ENCODE measurements at places on chromosomes 7 and 10. TPM values are rescaled to one million over a fixed set of nuclear protein-coding genes. Genes with fewer than 3 reads are reported as not detected.

The CFTR gene
- 7.3 TPM for total RNA-seq

The CDC14C gene
- total RNA-seq: not detected

DNA sequence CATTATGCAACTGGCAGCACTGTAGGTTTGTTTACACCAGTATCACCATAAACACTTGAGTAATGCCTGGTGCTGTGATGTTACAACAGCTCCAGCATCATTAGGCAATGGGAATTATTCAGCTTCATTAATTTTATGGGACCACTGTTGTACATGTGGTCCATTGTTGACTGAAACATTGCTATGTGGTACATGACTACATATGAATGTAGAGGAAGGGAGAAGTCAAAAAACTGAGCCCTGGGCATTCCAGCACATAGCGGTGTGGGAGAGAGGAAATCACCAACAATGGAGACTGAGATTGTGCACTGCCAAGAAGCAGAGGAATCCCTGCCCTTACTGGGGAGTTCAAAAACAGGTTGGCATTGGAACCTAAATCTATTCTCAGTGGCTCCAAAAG lies 89.0 kb downstream of the TRIM24 start:
- DNase-seq: no peak

- DNase-seq: no peak
Measured at GRCh38 chr7:123789817-123790216, 41.0 kb upstream of the WASL start.

- DNase-seq: no peak
Measured at GRCh38 chr7:48759431-48760080, 164.8 kb upstream of the CDC14C start.

DNA sequence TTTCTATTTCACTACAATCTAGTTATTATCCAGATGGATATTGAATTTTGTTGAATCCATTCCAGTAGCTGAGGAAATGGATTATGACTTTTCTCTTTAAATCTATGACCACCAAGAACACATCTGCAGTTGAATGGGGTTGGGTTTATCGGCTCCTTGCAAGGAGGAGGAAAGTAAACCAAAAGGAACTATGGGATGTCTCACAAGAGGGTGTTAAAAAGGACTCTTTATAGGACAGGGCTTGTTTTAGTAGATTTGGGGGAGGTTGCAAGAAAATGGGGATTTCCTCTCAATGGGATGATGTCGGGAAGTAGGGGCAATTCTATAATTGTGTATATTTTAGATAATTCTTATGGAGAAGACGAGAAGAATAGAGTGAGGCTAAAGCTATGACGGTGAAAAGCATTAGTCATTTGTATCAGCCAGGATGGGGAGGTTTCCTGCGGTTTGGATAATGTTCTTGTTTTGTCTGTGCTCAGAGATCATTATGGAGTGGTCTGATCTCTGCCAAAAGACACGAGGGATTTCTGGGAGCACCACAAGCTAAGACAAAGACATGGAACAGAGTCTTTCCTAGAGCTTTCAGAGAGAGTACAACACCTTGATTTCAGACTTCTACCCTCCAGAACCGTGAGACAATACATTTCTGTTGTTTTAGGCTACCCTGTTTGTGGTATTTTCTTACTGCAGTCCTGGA lies 5.3 kb upstream of the LRRC61 start:
- no peak for DNase-seq

- DNase-seq: no peak
Measured at GRCh38 chr10:66378117-66378876, 547.5 kb upstream of the LRRTM3 start.

Data from lower leg skin (tissue), 4 donors.